ENCODE measurements at places on chromosomes 3 and 15.

DNA sequence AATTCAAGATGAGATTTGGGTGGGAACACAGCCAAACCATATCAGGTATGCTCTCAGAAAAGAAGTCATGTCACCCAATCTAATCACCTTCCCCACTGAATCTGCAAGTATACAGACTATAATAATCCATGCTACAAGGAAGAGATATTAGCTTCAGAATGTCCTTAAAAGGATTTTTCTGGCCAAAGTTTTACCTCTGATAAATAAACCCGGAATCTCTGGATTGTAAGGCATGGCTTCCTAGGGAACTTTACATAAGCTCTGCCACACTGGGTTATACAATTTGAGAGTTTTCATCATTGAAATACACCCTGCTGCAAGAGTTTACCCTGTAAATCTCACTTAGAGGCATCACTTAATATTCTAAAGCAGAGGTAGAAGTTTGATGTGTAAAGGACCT lies 330.5 kb upstream of the KCNMB2 start:
- DNase-seq = no peak

- no peak for DNase-seq
Observed at GRCh38 chr3:116034794-116035193, 410.5 kb downstream of the LSAMP start.

- no peak for DNase-seq
Observed at GRCh38 chr3:149781741-149782140, 10.6 kb downstream of the ANKUB1 start.

- no peak for DNase-seq
Observed at GRCh38 chr3:101943029-101943428, 93.7 kb downstream of the NFKBIZ start.

GRCh38 chr3:178907081-178907480 lies 164.5 kb downstream of the ZMAT3 start:
- DNase-seq = no peak

GRCh38 chr3:187567661-187568121 lies 102.5 kb downstream of the SST start:
- DNase-seq = no peak

DNA sequence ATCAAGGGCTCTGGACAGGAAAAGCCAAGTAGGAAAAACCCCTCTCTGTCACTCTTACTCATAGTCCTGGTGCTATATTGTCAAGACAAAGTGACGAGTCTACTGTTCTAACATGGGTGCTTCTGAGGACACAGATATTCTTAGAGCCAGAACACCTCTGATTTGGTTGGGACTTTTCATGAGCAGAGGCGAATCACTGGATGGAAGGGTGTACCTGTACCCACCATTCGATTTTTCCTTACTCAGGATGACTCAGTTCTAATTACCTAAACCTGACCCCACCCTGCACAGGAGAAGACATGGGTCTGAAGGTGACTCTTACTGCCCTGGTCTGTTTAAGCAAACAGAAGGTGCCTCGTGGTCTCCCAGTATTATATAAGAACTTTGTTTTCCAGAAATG lies 58.5 kb downstream of the ABCC5 start:
- no peak for DNase-seq

GRCh38 chr15:79218588-79219200 lies 63.8 kb upstream of the ANKRD34C start:
- DNase-seq = no peak

DNA sequence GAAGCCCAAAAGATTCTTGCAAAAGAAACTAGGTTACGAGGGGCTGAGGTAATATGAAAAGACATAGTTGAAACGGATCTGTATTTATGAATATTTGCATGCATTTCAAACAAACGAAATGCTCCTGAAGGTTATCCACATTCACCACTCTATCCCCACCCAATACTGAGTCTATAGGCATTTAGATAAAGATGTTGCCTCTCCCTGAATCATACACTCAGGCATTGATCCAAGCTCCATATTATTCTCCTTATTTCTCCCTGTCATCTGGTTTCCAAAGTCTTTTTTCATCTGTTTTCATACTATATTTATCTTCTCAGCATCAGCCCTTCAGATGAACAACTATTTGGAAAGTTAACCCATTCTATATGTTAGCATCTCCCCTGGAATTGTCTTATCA lies 492.5 kb upstream of the TGFBR2 start:
- no peak for DNase-seq

- peak; percentile 19 for DNase-seq
Observed at GRCh38 chr15:65033659-65034269, 4.3 kb upstream of the MTFMT start.

GRCh38 chr3:148736086-148736485 lies 38.4 kb downstream of the AGTR1 start:
- no peak for DNase-seq

- peak; percentile 54 for DNase-seq
Observed at GRCh38 chr3:168341956-168342936, 246.5 kb upstream of the GOLIM4 start.

DNA sequence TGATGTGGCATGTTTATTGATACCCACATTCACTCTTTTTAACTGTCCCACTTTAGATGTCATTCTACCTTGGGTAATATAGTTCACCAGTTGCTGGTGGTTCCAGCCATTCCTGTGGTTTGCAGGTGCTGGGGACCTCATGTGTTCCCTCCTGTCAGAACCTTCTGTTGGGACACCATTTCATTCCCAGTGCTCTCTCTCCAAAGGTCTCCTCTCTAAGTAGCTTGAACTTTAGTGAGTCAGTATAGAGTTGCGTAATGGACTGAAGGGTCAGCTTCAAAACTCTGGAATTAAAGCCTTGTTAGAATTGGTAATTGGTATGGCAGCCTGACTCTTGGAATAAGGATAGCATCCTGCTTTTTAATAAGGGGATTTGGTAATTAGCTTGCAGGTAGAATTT lies 108.5 kb downstream of the PLCL2 start:
- no peak for DNase-seq

GRCh38 chr3:195147649-195148080 lies 123.3 kb downstream of the XXYLT1 start:
- no peak for DNase-seq

GRCh38 chr15:101489599-101490407 lies at the start of gene PCSK6:
PCSK6 (minus strand) TSS chr15:101489707; CDS start chr15:101489670, 37 bp downstream.
- no peak for DNase-seq

DNA sequence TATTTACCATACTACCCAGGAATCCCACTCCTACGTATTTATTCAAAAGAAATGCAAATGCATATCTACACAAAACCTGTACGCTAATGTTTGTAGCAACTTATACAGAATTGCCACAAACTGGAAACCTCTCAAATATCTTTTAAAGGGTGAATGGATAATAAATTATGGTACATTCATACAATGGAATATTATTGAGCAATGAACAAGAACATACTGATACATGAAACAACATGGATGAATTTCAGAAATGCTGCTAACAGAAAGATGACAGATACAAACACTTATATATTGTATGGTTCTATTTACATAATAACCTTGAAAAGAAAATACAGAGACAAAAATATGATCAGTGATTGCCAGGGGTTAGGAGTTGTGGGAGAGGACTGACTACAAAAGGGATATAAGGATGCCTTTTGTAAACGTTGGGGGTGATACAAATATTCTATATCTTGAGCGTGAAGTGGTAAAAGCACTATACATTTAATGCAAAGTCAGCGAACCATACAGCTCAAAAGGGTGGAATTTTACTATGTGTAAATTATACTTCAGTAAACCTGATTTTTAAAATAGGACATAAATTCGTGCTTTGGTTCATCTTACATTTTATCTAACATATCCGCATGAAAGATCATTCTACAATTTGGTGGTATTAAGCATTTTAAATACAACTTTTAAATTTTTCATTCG lies 55.0 kb upstream of the FOXB1 start:
- DNase-seq = no peak

GRCh38 chr3:8328967-8329366 lies 172.7 kb upstream of the LMCD1 start:
- DNase-seq = no peak

DNA sequence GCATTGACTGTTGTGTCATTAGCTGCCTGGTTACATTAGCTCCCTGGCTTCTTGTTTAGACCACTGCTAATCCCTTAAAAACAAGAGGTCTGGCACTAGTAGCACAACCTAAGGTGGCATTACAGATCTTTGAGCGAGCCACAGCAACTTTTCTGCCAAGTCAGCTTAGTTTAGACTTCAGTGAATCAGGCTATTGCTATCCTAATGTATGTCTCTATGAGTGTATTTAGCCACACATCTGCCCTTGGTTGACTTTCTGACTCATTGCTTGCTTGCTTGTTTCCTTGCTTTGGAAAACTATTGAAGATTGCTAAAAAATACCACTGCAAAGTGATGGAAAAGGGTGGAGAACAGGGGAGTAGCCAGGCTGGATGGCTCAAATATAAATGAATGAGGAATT lies 50.2 kb downstream of the CHP1 start:
- DNase-seq = no peak

GRCh38 chr15:63582718-63583426 lies 14.3 kb upstream of the FBXL22 start:
- no peak for DNase-seq

GRCh38 chr3:65894679-65895453 lies 143.9 kb downstream of the MAGI1 start:
- DNase-seq = no peak

- DNase-seq = no peak
Observed at GRCh38 chr3:45435961-45436360, 47.6 kb downstream of the LARS2 start.

- DNase-seq = no peak
Observed at GRCh38 chr3:16496008-16496407, 17.5 kb downstream of the RFTN1 start.

- no peak for DNase-seq
Observed at GRCh38 chr3:30123224-30123623, 483.2 kb upstream of the TGFBR2 start.

DNA sequence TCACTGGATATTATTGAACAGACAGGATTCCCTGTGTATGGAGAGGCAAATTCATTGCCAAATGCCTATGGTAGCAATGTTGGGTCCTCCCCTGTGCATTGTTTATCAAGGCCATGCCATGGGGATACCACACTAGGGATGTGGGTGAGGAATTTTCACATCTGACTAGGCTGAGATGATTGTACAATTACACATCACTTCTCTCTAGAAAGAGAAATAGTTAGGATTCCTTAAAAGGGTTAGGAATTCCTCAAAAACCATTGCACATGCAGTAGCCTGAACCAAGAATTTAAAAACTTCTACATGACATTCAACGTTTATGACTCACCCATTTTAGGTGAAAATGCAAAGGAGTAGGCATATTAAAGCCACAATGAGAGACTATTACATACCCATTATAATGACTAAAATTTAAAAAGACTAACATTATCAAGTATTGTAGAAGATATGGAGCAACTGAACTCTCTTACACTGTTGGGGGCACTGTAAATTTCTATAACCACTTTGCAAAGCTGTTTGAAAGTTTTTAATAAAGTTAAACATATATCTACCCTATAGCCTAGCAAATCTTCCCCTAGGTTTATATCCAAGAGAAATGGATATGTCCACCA lies 175.9 kb downstream of the THRB start:
- DNase-seq = no peak

- no peak for DNase-seq
Observed at GRCh38 chr3:81554801-81555200, 206.6 kb downstream of the GBE1 start.

DNA sequence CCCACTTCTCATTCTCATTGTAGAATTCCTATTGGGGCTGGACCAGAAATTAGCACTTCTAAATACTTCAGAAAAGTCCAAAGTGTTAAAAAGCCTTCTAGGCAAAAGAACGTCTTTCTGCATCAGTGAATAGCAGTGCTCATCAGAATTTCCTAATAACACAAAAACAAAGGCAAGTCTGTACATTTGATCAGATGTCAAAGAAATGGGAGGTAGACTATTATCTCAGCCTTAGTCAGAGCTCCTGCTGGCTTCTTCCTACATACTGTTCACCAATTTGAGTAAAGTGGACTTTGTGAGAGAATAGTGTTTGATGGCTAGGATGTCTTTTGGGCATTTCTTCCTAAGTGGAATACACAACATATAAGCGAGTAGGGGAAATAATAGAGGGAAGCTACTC lies 48.7 kb downstream of the FOXB1 start:
- no peak for DNase-seq

GRCh38 chr3:160472344-160472743 lies 22.8 kb upstream of the TRIM59 start:
- DNase-seq = no peak

DNA sequence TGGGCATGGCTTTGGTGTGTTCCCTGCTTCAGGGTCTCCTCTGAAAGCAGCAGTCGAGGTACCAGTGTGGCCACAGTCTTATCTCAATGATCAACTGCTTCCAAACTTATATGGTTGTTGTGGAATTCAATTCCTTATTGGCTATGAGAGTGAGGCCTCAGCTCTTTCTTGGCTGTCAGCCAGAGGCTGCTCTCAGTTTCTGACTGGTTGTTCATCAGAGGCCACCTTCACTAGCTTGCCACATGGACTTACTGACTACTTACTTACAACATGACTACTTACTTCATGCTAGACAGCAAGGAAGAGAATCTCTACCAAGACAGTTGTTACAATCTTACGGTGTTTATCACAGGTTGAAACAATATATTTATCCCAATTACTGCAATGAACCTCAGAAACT lies 789.2 kb downstream of the DIPK2A start:
- DNase-seq = no peak

GRCh38 chr3:115800489-115801075 lies 177.3 kb downstream of the GAP43 start:
- DNase-seq = no peak

DNA sequence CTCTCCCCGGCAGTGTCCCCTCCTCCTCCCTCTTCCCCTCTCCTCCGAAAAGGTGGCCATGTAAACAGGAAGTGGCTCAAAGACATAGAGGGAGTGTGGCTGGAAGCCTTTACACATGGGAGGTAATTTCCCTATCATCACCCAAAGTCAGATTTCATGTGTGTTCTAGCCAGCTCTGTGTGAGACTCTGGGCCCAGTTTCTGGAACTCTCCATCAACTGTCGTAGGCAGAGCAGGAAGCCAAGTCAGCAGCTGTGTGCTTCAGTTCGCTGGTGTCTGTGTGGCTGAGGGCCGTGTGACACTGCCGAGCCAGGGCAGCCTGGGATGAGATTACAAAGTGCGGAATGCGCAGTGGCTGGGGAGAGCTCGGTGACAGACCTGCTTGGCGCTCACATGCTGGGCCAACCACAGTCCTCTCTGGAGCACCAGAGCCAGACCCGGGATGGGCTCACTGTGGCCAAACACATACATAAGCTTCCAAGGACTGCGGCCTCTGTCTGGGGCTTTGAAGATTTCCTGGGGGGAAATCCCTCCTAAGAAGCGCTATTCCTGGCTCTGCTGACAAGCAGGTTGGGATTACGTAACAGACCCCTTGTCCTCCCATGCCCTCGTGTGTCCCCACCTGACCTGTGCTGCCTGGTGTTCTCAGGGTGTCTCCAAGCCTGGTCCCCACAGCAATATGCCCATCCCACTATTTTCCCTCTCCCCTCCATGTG lies 50.7 kb downstream of the UMPS start:
- no peak for DNase-seq

DNA sequence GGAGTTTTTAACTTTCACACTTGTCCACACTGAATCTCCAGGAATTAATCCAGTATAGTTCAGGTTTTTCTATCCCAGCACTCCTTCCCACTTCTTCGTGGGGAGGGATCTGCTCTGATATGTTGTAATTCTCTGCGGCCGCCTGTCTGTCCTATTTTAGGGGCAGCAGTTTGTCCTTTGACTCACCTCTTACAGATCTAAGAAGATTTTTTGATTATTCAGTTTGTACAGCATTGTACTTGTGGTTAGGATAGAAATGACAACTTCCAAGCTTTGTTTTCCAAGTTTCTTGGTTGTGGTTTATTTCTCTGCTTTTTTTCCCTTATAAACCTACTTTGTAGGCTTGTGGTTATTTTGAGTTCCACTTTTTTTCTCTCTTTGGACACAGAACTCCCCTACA lies 601.7 kb downstream of the SI start:
- no peak for DNase-seq

- no peak for DNase-seq
Observed at GRCh38 chr15:65330934-65331645, 26.6 kb downstream of the RNU5B-1 start.
